ENCODE measurements at places on chromosomes 3 and 15. TPM values are rescaled to one million over a fixed set of nuclear protein-coding genes. Genes with fewer than 3 reads are reported as not detected.

The PLSCR5 gene
- total RNA-seq: not detected

The CYP8B1 gene
- total RNA-seq: not detected

The CCDC54 gene
- total RNA-seq: not detected

The NDN gene
- total RNA-seq: 0.08 TPM

The ALPK3 gene
- 0.18 TPM for total RNA-seq

The ANKUB1 gene
- total RNA-seq: 0.06 TPM

The MAPKBP1 gene
- total RNA-seq: 5.2 TPM

The GABRR3 gene
- not detected for total RNA-seq

The LRRC31 gene
- not detected for total RNA-seq

Data from A549 treated with CORT108297 at 1 μM for 4 hours (cell line).